ENCODE measurements at places on chromosomes 2 and 18.
A peak's percentile ranks its signal among the peaks of the same experiment; 100 is the strongest.

GRCh38 chr18:30280861-30281470, 761.6 kb downstream of the DSC3 start:
- DNase-seq, result no peak

- DNase-seq, result no peak
Observed at GRCh38 chr2:71711133-71711855, 257.9 kb downstream of the DYSF start.

DNA sequence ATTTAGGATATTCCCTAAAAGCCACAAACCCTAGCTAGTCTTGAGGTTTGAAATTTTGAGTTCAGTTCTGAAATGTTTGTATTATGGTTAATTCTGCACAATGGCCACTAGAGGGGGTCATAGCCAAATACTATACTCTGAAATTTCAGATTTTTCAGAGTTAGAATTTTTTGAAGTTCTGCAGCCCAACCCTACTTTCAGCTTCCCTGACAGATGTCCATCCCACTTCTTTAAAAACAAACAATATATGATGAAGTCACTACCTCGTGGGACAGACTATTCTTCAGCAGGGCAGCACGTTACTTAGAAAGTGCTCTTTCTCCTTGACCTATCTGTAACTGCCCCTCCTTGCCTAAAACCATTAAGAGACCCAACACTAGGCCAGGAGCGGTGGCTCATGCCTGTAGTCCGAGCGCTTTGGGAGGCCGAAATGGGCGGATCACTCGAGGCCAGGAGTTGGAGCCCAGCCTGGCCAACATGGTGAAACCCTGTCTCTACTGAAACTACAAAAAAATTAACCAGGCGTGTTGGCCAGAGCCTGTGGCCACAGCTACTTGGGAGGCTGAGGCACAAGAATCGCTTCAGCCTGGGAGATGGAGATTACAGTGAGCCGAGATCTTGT, 48.2 kb upstream of the PAPOLG start:
- peak; percentile 12 for DNase-seq

- no peak for DNase-seq
Observed at GRCh38 chr2:215868846-215869543, 144.4 kb downstream of the MREG start.

GRCh38 chr2:85503168-85503850, 35.7 kb upstream of the MAT2A start:
- DNase-seq, result no peak

GRCh38 chr2:13681936-13682335, 950.6 kb upstream of the LRATD1 start:
- no peak for DNase-seq

DNA sequence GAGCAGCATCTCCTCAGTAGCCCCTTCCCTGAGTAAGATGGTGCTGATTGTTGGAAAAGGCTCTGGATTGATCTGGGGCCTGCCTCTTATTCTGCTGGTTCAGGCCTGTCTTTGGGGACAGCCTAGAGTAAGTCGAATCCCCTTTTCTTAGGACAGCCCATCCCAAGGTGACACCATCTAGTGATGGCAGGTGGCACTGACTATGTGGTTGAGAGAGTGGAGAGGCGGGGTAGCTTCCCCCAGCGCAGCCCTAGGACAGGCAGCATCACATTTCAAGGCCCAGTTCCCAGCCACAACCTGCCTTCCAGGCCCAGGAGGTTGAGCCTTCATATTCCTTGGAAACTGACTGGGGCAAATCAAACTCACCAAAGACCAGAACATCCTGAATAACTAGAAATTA, 69.1 kb upstream of the B3GNT7 start:
- DNase-seq, result no peak

DNA sequence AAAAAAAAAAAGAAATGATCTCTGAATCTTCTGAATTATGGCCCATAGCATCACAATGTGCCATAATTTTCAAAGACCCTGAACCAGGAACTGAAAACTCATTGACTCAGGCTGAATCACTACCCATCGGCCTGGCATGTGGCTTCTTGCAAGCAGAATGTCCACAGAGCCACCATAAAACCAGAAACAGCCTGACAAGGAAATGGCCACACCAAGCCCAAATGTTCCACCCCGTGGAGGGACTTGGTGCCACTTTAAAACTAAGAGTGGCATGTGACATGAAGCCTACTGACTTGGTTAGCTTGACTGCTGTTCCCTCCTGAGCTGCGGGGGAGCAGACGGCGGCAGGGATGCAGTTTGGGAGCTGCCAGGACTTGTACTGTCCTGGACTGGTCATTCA, 71.2 kb upstream of the RBM44 start:
- no peak for DNase-seq

GRCh38 chr2:96176661-96177060, 31.4 kb upstream of the DUSP2 start:
- no peak for DNase-seq

DNA sequence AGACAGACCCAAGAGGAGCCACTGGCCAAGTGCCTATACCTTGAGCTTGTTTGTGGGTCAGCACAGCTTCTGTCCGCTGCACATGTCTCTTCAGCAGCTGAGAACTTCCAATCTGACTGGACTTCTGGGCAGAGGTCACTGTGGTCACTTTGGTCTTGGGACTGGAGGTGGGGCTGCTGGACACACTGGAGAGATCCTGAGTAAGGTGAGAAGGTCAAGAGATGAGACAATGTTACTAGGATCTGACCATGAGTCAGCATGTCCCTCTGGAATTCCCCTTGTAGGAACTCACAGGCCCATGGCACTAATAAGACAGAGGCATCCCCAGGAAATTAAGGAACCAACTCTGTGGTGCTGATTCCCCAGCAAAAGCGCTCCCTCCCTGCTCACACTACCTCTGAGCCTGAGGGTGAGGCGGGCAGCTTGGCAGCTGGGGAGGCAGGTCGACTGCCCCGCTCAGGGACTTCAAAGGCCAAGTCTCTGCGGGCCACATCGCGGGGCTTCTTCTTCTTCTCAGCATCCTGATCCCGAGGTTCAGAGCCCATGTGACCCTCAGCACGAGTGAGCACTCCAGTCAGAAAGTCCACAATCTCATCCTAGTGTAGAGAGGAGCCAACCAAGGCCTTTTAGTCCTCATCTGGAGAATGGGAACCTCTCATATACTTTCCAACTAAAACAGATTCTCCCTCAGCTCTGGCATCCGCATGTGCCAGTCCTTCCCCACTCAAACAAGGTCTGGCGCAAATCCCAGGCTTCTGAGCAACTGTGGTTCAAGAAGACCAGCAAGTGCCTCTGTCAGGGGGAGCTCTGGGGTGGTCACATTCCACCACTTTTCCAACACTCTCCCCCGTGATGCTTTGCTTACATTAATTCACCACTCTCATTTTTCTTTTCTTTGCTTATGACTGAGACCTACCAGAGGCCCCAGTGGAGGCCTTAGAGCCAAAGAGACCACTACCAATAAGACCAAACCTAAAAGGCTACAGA, 29.4 kb downstream of the KANSL3 start:
- DNase-seq, result no peak

- no peak for DNase-seq
Observed at GRCh38 chr18:57951117-57951796, 92.8 kb upstream of the NEDD4L start.

DNA sequence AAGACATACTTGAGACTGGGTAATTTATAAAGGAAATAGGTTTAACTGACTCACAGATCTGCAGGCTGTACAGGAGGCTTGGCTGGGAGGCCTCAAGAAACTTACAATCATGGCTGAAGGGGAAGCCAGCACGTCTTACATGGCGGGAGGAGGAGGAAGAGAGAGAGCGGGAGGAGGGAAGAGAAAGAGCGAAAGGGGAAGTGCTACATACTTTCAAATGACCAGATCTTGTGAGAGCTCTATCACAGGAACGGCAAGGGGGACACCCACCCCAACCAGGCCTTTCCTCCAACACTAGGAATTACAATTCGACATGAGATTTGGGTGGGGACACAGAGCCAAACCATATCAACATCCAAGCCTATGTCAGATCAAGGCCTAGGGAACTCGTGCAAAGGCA, 24.2 kb downstream of the MYL12B start:
- no peak for DNase-seq

GRCh38 chr2:143730953-143731260, 601.7 kb downstream of the ARHGAP15 start:
- no peak for DNase-seq

GRCh38 chr2:38057651-38058410, 18.1 kb downstream of the CYP1B1 start:
- DNase-seq, result no peak

GRCh38 chr2:39728941-39729351, 50.1 kb downstream of the THUMPD2 start:
- no peak for DNase-seq

DNA sequence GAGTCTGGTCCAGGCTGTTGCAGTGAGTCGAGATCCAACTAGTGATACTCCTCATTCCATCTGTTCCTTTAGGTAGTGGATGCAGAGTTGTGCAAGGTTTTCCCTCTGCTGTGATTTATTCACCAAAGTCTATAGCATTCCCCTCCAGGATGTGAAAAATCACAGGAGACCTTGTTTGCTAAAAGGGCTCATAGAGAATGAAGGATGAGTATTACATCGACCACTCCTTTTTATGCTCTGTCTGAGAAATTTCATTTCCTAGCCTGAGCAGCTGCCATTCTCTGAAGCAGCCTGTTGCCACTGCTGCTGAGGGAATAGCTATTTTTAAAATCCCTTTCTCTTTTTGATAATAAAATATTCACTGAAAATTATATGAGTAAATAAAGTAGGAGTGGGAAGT, 134.1 kb upstream of the LRRTM1 start:
- no peak for DNase-seq

- DNase-seq, result no peak
Observed at GRCh38 chr2:20615068-20615465, 35.8 kb downstream of the HS1BP3 start.

DNA sequence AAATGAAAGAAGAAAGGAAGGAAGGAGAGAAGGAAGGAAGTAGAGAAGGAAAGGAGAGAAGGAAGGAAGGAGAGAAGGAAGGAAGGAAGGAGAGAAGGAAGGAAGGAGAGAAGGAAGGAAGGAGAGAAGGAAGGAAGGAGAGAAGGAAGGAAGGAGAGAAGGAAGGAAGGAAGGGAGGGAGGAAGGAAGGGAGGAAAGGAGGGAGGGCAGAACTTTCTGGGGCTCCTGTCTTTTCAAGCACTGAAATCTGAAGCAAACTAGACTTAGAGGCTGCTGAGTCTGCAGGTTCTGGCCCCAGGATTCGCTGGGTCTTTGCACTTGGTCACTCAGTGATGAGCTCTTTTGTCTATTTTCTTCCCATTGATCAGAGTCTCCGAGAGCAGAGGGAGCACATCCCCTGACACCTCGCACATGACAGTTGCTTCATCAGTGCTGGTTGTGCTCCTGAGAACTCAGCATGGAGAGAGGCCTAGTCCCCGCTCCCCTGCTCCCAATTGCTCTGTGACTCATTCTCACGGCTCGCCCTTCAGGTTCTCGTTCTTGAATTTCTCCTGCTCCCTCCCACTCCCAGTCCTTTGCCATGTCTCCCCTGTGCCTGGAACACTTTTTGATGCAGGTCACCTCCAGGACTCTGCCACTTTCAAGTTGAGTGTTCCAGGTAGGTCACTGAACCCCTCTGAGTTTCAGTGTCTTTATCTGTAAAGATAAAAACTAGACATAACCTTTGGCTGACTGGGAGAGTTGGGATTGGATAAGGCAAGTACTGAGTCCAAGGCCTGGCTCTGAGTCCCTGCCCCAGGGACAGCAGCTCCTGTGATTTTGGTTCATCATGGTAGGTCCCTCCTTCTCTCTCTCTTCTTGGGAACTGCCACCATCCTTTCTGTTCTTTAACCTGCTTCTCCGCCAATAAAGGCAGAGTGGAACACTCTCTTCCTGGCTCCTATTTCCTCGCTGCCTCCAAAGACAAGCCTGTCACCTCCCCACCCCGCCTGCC, 55.2 kb downstream of the TNP1 start:
- no peak for DNase-seq

- DNase-seq, result no peak
Observed at GRCh38 chr2:51718881-51719280, 686.9 kb upstream of the NRXN1 start.

GRCh38 chr2:47207614-47208013, 52.5 kb upstream of the STPG4 start:
- no peak for DNase-seq

DNA sequence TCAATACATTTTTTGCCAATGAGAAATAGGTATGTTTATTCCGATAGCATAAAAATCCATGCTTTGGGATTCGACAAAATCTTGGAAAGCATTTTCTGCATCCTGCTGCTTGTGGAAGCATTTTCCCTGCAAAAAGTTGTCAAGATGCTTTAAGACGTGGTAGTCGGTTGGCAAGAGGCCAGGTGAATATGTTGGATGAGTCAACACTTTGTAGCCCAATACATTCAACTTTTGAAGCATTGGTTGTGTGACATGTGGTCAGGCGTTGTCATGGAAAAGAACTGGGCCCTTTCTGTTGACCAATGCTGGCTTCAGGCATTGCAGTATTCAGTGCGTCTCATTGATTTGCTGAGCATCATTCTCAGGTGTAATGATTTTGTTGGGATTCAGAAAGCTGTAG, 764.5 kb downstream of the TRIB2 start:
- no peak for DNase-seq

GRCh38 chr2:215773728-215774127, 239.6 kb downstream of the MREG start:
- DNase-seq, result no peak

DNA sequence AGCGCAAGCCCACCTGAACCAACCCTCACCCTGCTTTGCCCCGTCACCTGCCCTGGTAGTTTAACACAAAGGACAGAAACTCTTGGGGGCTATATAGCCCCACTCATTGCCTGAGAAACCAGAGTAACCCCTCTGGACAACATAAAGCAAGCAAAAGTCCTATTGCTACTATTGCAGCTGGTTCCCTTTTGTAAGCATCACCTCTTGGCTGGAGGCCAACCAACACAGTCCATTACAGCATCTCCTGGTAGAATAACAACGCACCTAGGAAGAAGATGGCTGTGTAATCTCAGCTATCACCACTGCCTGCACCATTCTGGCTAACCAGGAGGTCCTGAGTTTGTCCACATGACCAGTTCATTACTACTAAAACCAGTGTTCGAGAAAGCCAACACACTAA, 36.4 kb downstream of the FLACC1 start:
- DNase-seq, result no peak
